ENCODE measurements at places on chromosomes 6 and 20.
A peak's percentile ranks its signal among the peaks of the same experiment; 100 is the strongest.

DNA sequence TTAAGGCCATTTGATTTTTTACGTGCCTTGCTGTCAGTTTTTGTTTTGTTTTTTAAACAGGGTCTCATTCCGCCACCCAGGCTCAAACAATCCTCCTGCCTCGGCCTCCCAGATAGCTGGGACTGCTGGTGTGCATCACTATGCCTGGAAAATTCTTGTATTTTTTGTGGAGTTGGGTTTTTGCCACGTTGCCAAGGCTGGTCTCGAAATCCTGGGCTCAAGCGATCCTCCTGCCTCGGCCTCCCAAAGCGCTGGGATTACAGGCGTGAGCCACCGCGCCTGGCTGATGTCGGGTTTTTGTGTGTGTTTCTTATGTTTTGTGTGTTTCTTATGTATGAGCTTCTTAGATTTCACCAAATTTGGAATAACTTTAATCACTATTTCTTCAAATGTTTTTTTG lies 104.8 kb downstream of the TAF4 start:
- no peaks in the 10 kb centered on the region for H3K27me3 ChIP-seq
- H3K27ac ChIP-seq: no peak overlapping the region
- no peak for DNase-seq
- H3K4me1 ChIP-seq: no peaks in the 10 kb centered on the region
- H3K36me3 ChIP-seq: no peaks in the 10 kb centered on the region

DNA sequence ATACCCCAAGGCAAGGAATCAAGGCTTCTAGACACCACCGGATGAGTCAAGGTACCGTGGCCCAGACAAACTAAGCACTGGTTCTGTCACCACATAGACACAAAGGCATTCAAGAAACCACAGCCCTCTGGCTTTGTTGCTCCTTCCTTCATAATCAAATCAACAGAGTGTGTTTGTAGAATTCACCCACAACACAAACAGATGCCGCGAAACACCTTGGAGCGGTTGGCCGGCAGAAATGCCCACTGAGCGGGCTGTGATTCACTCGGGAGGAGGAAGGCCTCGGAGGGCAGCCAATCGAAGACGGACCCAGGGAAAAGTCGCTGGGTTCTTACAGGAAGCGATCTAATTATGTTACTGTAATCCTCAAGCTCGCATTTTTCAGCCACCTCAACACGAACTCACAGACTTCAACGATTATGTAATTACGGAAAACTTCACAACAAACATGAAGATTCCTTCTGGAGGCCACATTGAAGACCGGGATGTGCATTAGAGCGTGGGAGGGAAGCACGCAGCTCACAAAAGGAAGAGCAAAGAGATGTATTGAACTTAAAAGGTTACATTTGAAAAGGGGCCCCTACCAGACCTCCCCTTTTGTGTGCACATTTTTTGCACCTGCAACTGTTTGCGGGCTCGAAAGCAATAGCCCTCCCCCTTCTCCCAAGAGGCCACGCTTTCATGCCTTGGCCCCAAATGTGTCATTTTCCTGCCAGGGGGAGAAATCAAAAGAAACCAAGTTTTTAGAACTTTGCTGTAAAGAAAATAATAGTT lies 184.7 kb upstream of the PREP start:
- H3K27me3 ChIP-seq: no peaks in the 10 kb centered on the region
- no peak for DNase-seq
- no peak overlapping the region for H3K4me3 ChIP-seq
- H3K4me1 ChIP-seq: peaks cover 2% of the 10 kb centered on the region

DNA sequence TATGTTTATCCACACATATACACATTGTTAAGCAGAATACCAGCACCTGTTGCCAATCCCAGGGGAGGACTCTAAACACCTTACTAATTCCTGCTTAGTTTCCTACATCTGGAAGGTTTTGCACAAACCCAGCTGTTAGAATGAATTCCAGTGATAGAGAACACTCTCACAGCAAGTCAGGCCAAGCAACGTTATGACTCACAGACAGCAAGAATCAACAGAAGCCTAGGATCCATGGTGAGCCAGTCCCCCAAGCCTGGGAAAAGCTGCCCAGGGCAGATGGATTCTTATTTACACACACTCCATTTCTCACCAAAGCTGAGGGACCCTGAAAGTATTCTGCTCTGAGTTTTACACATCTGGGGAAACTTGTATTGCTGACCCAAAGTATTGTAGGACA lies 291.7 kb downstream of the SLC35F1 start:
- no peak for DNase-seq
- H3K4me1 ChIP-seq: peaks cover 22% of the 10 kb centered on the region
- H3K27me3 ChIP-seq: no peaks in the 10 kb centered on the region
- no peaks in the 10 kb centered on the region for H3K36me3 ChIP-seq
- no peak overlapping the region for H3K4me3 ChIP-seq
- H3K27ac ChIP-seq: no peak overlapping the region

- peak overlapping the region; percentile 73 for H3K27ac ChIP-seq
- peaks cover 62% of the 10 kb centered on the region for H3K4me1 ChIP-seq
- DNase-seq: peak; percentile 52
- H3K36me3 ChIP-seq: no peaks in the 10 kb centered on the region
- peak overlapping the region; percentile 73 for H3K4me3 ChIP-seq
Measured at GRCh38 chr6:156778454-156779205, 1.5 kb downstream of the ARID1B start.

DNA sequence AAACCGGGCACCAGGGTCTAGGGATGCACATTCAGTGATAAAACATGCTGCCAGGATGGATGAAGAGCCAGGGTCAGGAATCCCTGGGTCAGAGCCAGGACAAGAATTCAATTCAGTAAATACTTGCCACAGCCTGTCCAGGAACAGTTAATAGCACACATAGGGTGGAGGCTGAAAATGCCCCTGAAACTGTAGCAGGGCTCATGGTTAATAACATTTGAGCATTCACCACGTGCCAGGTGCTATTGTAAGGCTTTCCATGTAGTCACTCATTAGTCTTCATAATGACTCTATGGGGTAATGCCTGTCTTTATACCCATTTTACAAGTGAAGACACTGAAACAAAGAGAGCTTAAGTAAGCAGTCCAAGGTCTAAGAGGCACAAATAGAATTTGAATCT lies 296.3 kb downstream of the LRFN2 start:
- H3K27me3 ChIP-seq: no peaks in the 10 kb centered on the region
- DNase-seq: no peak
- no peaks in the 10 kb centered on the region for H3K36me3 ChIP-seq
- no peak overlapping the region for H3K4me3 ChIP-seq
- H3K27ac ChIP-seq: no peak overlapping the region

DNA sequence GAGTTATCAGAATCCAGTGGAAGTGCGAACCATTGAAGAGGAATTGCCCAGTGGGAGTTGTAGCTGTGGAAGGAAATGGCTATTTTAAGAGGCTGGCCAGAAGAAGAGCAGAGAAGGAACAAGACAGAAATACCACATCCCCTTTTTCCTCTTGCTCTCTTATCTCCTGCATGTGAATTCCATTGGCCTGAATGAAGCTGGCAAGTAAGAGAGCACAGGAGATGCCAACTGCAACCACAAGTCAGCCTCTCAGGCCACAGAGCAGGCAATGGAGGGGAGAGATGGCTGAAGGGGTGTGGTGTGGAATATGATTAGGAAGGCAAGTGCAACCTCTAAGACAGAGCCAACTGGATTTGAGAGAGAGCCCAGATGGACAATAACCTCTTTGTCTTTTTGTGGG lies 362.7 kb upstream of the IMPG1 start:
- H3K36me3 ChIP-seq: no peaks in the 10 kb centered on the region
- no peak overlapping the region for H3K4me3 ChIP-seq
- DNase-seq: no peak
- H3K4me1 ChIP-seq: peaks cover 10% of the 10 kb centered on the region
- H3K27ac ChIP-seq: no peak overlapping the region
- H3K27me3 ChIP-seq: no peaks in the 10 kb centered on the region

GRCh38 chr6:74879976-74880375 lies 325.9 kb downstream of the COL12A1 start:
- DNase-seq: no peak
- H3K27ac ChIP-seq: no peak overlapping the region
- no peaks in the 10 kb centered on the region for H3K4me1 ChIP-seq

DNA sequence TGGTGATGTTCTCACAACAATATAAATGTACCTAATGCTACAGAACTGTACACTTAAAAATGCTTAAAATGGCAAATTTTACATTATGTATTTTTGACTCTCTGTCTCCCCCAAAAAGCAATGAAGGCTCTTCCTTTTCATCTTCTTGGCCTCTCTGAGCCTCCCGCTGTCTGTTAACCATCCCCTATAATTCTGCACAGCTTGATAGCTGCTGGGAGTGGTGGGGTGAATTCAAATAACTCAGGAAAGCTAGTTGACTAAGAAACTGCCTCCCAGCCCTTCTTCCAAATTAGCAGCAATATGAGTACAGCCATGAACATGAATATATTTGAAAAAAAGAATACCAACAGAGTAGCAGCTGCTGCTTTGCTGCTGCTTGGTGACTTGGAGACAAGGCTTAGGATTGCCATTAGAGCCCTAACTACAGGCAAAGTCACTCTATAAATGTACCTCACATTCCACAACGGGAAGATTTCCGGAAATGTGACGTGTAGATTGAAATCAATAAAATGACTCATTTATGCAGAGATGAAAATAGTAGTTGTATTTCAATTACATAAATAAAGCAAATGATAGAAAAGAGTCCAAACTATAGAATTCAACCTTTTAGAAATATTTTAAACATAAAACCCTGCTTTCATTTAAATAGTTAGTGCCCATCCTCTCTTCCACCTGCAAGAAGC lies 200.1 kb upstream of the HEY2 start:
- H3K4me1 ChIP-seq: peaks cover 8% of the 10 kb centered on the region
- H3K27ac ChIP-seq: no peak overlapping the region
- H3K36me3 ChIP-seq: no peaks in the 10 kb centered on the region
- DNase-seq: no peak
- no peaks in the 10 kb centered on the region for H3K27me3 ChIP-seq

GRCh38 chr6:107750176-107750797 lies 73.8 kb downstream of the SCML4 start:
- no peak overlapping the region for H3K27ac ChIP-seq
- no peaks in the 10 kb centered on the region for H3K27me3 ChIP-seq
- no peak overlapping the region for H3K4me3 ChIP-seq
- H3K4me1 ChIP-seq: no peaks in the 10 kb centered on the region
- H3K36me3 ChIP-seq: no peaks in the 10 kb centered on the region
- DNase-seq: no peak

GRCh38 chr6:168217880-168218537 lies 101.6 kb downstream of the DACT2 start:
- H3K4me1 ChIP-seq: peaks cover 15% of the 10 kb centered on the region
- no peaks in the 10 kb centered on the region for H3K27me3 ChIP-seq
- H3K36me3 ChIP-seq: no peaks in the 10 kb centered on the region
- no peak overlapping the region for H3K27ac ChIP-seq

DNA sequence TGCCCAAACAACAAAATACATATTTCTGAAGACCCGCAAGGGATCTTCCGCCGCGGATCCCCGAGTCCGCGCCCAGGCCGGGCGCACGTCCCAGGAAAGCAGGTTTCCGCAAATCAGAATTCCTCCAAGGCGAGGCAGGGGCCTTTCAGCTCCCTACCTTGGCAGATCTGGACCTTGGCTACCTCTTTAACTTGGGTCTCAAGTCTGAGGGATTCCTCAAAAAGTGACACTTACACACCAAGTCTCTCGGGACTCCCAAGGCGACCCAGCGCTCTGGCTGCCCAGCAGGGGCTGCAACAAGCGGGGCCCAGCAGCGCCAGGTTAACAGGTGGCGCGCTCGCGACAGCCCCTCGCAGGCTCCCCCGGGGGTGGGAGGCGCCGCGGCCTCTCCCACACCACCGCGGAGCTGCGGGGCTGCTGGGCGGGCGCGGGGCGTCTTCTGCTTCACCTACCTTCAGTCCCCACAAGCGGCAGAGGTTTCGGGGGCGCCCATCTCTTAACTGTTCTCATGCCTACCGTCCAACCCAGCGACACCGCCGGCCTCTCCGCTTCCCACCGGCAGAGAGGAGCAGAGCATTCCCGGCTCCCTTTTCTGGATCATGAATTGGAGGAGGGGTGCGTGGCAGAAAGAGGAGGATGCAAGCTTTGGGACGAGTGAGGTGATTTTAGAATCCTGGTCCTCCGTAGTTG lies 414 bp downstream of the SIM1 start:
- peaks cover 67% of the 10 kb centered on the region for H3K4me1 ChIP-seq
- H3K27ac ChIP-seq: no peak overlapping the region
- H3K4me3 ChIP-seq: peak overlapping the region; percentile 63
- H3K36me3 ChIP-seq: no peaks in the 10 kb centered on the region
- peaks cover 100% of the 10 kb centered on the region for H3K27me3 ChIP-seq
- peak; percentile 44 for DNase-seq

- no peak for DNase-seq
- no peak overlapping the region for H3K27ac ChIP-seq
- no peak overlapping the region for H3K4me3 ChIP-seq
- no peaks in the 10 kb centered on the region for H3K27me3 ChIP-seq
- H3K4me1 ChIP-seq: no peaks in the 10 kb centered on the region
- no peaks in the 10 kb centered on the region for H3K36me3 ChIP-seq
Measured at GRCh38 chr6:5622276-5623005, 361.1 kb downstream of the FARS2 start.

DNA sequence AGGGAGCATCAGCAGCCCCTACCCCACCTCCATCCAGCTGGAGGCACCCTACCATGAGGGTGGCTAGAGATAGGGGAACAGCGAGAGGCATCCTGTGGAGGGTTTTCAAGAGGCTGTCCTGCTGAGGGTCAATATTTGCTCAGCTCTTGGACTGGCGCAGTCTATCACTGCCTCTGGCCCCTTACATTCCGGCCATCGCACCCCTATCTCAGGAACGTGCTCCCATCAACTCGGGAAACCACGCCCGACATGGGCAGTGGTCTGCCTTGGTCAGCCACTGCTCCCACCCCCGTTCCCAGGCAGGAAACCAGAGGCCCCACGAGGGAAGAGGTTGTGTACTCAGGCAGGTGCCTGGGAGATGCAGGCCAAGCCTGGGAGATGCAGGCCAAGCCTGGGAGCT lies 57.9 kb downstream of the VEGFA start:
- no peaks in the 10 kb centered on the region for H3K27me3 ChIP-seq
- H3K36me3 ChIP-seq: no peaks in the 10 kb centered on the region
- no peak overlapping the region for H3K4me3 ChIP-seq
- no peak for DNase-seq

DNA sequence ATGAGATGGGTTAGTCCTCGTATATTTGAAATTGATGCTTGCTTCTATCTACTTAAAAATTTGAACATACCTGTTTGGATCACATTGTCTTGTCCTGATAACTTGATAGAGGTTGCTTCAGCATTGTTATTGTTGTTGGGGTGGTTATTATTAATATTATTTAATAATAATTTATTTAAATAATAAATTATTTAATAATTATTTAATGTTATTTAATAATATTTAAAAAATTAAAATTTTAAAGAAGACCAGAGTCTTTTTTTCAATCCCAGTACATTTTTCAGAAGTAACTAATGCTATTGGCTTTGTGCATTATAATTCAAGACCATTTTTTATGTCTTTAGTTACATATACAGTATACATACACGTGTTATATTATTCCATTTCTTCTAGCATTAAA lies 116.6 kb upstream of the DUSP22 start:
- no peak overlapping the region for H3K27ac ChIP-seq
- H3K27me3 ChIP-seq: no peaks in the 10 kb centered on the region
- no peaks in the 10 kb centered on the region for H3K4me1 ChIP-seq
- no peak overlapping the region for H3K4me3 ChIP-seq
- H3K36me3 ChIP-seq: no peaks in the 10 kb centered on the region
